ENCODE measurements at places on chromosomes 3 and 15.

- no peak for DNase-seq
Observed at GRCh38 chr3:45787551-45787950, 8.8 kb downstream of the SLC6A20 start.

- DNase-seq = peak; percentile 41
Observed at GRCh38 chr15:85494048-85494777, 113.8 kb downstream of the AKAP13 start.

- no peak for DNase-seq
Observed at GRCh38 chr3:39021465-39022285, 30.1 kb downstream of the SCN11A start.

GRCh38 chr3:156298938-156299337 is 178.6 kb downstream of the KCNAB1 start:
- no peak for DNase-seq

GRCh38 chr15:57551715-57552677 is 39.7 kb upstream of the MYZAP start:
- no peak for DNase-seq

- DNase-seq = no peak
Observed at GRCh38 chr3:20930034-20930433, 744.0 kb upstream of the SGO1 start.

GRCh38 chr3:119418641-119419040 is 44.8 kb downstream of the TMEM39A start:
- no peak for DNase-seq

- DNase-seq = no peak
Observed at GRCh38 chr3:72442759-72443158, 405.5 kb downstream of the SHQ1 start.

DNA sequence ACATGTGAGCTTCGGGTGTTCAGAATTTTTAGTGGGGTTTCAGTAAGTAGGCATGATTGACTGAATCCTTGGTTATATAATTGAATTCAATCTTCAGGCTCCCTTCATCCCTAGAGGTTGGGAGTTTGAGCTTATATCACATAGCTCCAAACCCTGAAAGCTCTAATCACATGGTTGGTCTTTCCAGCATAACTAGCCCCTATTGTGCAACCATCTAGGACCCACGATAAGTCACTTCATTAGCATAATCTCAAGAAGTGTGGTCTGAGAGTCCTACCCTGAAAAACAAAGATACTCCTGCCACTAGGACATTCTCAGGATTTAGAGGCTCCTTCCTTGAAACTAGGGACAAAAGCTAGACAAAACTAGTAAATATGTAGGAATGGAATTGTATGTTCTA is 348.9 kb upstream of the CBLB start:
- no peak for DNase-seq

GRCh38 chr3:105715372-105715771 is 153.4 kb downstream of the CBLB start:
- DNase-seq = no peak

- DNase-seq = no peak
Observed at GRCh38 chr15:39451121-39451688, 129.7 kb upstream of the THBS1 start.

- DNase-seq = no peak
Observed at GRCh38 chr15:70320482-70320881, 222.8 kb upstream of the TLE3 start.

DNA sequence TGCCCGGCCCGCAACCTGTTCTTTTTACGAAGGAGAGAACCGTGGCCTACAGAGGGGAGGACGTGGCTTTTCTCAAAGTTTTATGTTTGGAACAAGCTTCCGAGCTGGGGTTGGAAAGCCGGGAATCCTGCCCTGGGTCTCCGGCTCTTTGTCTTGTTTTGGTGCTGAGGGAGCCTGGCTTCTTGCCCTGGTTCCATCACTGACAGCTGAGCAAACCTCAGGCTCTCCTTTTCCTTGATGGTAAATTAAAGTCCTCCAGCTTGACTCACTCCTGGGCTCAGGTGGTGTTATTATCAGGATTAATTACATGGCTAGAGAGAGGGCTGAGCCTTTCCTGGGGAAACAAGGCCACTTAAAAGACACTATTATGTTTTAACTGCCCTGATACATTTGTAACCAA is 289.5 kb upstream of the RGMA start:
- no peak for DNase-seq

DNA sequence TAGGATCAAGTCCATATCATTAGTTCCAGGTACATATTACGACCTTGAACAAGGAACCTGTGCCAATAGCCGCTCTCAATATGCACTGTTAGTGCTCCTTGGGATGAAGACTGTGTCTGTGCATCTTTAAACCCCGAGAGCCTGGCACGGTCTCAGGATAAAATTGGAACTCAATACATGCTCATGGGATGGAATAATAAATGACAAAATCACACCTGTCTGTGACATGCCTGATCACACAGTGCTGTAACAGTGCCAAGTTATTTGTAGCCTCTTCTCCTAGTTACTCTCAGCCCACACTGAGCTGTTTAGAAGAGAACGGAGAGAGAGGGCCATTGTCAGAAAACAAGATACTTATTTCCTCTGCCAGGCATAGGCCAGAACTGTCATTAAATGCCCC is 82.2 kb downstream of the SSR3 start:
- no peak for DNase-seq

- DNase-seq = no peak
Observed at GRCh38 chr15:67133026-67133425, 67.6 kb downstream of the SMAD3 start.

DNA sequence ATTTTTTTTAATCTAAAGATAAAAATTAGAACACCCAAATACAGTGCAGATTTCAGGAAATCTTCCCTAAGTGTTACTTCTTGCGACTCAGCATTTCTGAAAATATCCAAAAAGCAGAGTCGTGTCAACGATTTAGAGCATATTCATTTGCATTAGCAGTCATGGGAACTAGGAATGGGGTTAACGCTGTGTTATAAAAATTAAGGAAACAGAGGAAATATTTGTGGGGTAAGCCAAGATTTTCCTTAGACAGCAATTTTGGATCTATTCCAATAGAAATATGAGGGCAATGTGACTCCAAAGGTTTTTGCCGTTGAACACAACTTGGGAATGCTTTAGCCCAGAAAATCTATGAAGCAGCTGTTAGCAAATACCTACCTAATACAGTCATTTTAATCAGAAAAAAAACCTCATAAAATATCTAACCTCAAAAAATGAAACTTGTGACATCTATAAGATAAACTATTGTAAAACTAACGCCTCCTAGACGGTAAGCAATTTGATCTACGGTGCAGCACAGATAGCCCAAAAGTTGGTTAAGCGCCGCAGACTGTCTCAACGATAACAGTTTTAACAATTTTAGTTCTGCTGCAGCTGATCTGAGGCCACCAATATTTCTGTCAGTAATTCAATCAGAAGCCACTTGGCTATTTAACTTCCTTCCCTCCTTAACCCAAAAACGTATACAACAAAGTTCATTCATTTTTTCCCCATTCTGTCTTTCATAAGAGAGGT is 5.8 kb upstream of the ATP11B start:
- no peak for DNase-seq

GRCh38 chr15:82999905-83000671 is 11.4 kb downstream of the C15orf40 start:
- peak; percentile 50 for DNase-seq

- DNase-seq = no peak
Observed at GRCh38 chr3:150965436-150965835, 7.1 kb downstream of the CLRN1 start.

DNA sequence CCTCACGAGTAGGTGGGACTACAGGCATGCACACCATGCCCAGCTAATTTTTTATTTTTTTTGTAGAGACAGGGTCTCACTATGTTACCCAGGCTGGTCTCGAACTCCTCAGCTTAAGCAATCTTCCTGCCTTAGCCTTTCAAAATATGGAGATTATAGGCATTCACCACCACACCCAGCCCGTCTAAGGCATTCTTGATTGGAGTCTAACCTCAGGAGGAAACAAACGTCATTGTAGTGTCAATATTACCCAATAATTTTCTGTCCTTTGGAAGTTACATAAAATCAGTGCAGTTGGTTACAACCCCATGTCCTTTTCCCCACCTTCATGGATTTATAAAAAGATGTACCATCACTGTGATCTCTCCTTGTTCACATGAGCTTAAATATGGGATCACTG is 41.8 kb downstream of the TIMP4 start:
- DNase-seq = no peak

GRCh38 chr3:65936908-65937638 is 101.6 kb downstream of the MAGI1 start:
- DNase-seq = no peak

GRCh38 chr3:6568999-6569493 is 291.9 kb upstream of the GRM7 start:
- DNase-seq = no peak

- DNase-seq = no peak
Observed at GRCh38 chr3:123039178-123039577, 11.6 kb upstream of the SEMA5B start.

DNA sequence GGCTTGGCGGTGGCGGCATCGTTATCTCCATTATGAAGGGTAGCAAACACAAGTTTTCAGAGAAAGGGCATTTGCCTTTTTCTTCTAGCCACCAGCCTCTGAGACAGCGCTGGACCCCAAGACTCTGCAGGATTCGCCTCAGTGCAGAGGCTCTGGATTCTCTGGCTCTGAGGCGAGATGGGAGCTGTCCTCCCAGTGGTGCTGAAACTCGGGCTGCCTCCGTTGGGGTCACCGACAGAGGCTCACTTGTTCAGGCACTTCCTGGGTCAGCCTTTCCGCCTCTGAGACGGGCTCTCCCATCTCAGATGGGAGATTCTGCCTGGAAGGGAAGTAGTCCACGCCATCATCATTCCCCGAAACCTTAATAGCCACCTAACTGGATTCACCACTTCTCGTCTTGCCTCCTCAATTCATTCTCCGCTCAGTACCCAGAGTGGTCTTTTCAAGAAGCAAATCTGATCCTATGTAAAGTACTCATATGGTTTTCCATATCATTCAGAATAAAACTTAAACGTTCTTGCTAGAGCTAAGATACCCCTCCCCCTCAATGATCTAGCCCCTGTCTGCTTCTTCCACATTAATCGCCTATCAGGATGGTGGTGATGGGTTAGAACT is 76.9 kb downstream of the RHCG start:
- DNase-seq = no peak

- DNase-seq = no peak
Observed at GRCh38 chr15:33200444-33200843, 5.9 kb upstream of the FMN1 start.

DNA sequence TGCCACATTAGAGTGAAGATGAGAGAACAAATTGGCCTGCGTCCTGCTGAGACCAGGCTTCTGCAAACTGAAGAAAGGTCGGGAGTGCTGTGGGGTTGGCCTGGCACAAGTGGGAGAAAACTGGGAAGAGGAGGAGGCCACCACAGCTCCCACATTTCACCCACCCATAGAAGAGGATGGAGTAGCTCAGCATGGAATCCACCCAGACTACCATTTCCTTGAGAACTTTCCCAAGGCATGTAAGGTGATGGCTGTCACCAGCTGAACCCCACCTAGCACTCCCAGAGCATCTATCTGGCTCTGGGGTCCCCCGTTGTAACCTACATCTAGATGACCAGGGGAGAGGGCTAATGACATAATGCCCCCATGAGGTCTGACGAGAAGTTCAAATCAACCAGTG is 120.4 kb upstream of the TRIM42 start:
- no peak for DNase-seq

GRCh38 chr15:49286649-49287404 is 116.8 kb downstream of the GALK2 start:
- DNase-seq = no peak

- DNase-seq = no peak
Observed at GRCh38 chr3:9078561-9079240, 115.4 kb upstream of the RAD18 start.

DNA sequence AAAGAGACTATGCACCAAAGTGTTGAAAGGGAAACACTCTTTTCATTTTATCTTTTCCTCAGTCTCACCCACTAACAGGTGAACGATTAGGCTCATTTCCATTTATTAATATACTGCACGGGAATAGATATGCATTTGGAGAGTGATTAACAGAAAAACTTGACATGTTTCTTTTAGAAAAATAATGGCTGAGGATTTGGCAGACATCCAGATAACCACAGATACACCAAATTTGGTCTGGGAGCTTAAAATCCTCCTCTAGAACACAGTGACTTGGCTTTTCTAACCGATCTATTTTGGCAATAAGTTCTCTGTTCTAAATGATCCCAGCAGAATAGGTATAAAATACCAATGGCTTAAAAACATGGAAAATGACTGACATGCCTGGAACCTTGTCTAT is 459.3 kb upstream of the SGO1 start:
- DNase-seq = no peak

Measured in central memory CD4-positive, alpha-beta T cell (primary cell).